ENCODE measurements at places on chromosomes 16 and 17.

DNA sequence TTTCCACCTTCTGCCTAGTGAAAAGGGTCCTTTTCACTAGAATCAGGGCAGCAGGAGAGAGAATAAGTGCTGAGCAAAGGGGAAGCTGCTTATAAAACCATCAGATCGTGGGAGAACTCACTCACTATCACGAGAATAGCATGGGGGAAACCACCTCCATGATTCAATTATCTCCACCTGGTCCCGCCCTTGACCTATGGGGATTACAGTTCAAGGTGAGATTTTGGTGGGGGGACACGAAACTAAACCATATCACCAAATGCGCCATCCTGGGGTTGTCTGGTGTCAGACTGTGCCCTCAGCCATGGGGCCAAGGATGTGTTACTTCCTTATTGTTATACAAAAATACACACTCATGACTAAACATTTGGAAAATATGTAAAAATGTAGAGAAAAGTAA is 10.4 kb upstream of the KATNB1 start:
- DNase-seq = no peak

- DNase-seq = no peak
Observed at GRCh38 chr16:77840093-77840492, 51.7 kb downstream of the VAT1L start.

- peak; percentile 90 for DNase-seq
Observed at GRCh38 chr17:50062293-50063243, 6.7 kb downstream of the ITGA3 start.

DNA sequence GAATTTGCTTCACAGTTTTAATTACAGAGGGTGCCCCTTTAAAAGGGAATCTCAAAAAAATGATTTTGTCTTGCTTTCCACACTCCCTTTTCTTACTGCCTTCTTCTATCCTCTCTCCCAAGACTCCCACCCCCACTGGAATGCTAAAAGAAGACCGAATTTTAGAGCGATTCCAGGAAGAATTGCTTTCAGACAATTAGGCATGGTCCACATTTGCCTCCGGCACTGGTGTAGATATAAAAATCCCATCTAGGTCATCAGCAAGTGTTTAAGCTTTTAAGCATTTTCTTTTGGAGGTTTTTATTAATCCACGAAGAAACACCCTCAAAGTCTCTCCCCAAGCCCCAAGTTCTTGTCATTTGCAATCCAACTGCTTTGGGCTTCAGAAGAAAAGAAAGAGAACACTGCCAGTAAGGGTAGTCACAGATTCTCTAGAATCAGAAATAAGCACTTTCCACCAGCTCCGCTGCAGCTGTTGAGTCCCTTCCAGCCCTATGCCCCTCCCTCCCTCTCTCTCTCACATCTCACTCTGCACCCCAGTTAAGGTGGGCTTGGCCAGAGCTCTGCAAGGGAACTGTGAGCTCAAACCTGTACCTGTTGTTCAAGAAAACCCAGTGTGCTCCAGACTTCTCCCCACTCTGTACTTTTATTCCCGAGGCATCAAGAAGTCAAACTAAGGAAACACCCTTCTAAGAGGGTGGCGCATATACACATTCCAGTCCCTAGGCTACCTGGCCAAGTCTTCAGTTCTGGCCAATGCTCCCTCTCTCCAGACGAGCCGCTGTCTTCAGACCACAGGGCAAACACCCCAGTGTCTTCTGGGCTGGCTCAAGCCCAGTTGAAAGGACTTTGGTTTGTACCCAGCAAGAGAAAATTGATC is 170.2 kb downstream of the RGS9 start:
- no peak for DNase-seq

DNA sequence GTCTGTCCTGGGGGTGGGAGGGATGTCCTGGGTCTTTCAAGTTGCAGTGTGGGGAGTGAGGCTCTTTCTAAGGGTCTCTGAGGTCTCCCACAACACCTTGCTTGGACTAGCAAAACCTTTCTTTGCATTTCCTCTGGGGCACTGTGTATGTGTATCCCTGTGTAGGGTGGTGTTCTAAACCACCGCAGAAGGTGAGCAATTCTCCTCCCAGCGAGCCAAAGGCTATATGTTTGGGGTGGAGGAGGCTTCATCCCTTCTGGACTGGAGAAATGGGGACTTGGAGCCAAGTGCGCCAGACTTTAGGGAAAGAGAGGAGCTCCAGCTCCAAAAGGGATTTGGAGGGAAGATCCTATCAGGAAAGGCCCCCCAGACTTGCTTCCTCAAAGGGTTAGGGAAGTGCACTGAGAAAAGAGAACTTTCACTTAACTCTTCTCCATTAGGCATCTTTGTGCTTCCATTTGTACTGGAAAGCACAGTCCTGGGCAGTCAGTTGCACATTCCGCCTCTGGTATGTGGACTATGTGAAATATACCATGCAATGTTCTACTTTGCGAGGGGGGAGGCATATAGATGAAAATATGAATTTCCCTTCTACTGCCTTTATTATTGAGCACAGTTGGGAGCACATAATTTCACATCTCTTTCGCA is 18.9 kb upstream of the HOXB9 start:
- DNase-seq = no peak

GRCh38 chr16:5845046-5845445 is 747.5 kb upstream of the EEF2KMT start:
- DNase-seq = peak; percentile 26

- no peak for DNase-seq
Observed at GRCh38 chr16:84607694-84608093, 10.2 kb downstream of the COTL1 start.

DNA sequence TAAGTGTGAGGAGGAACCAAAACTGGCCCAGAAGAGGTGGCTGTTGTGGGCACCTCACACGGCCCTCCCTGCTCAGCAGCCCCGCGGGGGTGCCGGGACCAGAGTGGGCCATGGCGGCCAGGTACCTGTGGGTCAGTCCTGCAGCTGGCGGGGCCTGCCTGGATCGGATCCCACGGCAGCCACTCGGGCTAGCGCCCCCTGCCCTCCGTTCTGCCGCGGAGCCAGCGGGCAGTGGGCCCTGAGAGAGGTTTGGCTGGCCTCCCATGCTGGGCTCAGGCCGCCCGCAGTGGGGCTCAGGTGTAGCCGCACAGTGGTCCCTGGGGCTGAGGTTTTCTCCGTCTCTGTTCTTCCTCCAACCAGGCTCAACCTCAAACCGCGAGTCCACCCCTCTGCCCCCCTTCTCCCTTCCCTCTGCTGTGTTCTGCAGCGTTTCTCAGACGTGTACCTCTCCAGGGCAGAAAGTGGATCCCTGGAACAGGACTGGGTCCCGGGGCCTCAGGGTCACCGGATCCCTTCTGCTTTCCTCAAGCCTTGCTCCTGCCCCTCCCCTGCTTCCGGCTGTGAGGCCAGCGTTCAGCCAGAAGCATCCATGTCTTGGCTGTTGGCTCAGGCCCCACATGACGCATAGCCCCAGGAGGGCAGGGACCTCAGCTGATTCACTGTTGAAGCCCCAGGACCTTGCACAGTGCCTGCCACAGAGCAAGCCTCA is 28.6 kb upstream of the ITGA3 start:
- peak; percentile 97 for DNase-seq

DNA sequence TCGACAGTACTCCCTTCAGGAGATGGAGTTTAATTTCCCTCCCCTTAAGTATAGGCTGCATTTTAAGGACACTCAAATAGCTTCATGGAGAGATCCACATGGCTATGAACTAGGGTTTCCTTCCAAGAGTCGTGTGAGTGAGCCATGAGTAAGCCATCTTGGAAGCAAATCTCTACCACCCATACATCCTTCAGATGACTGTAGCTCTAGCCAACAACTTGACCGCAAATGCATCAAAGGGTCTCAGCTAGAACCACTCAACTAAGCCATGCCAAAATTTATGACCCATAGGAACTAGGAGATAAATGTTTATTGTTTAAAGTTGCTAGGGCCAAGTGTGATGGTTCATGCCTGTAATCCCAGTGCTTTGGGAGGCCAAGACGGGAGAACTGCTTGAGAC is 43.4 kb downstream of the METTL16 start:
- peak; percentile 65 for DNase-seq

DNA sequence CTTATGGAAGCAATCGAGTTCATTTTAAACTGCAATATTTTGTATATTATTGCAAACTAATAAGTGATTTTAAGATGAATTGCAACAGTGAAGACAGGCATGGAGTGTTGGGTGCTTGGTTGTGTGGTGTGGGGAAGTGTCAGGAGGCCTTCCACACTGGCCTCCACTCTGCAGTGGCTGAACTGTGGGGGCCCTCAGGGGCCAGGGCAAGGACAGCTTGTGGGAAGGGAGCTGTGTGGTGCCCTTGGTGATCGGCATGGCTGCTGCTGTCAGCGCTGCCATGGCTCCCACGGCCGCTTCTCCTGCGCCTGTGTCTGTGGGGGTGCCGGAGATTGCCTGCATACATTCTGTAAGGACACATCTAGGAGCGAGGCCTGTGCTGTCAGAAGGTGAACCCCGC is 19.2 kb downstream of the TCF25 start:
- DNase-seq = no peak

DNA sequence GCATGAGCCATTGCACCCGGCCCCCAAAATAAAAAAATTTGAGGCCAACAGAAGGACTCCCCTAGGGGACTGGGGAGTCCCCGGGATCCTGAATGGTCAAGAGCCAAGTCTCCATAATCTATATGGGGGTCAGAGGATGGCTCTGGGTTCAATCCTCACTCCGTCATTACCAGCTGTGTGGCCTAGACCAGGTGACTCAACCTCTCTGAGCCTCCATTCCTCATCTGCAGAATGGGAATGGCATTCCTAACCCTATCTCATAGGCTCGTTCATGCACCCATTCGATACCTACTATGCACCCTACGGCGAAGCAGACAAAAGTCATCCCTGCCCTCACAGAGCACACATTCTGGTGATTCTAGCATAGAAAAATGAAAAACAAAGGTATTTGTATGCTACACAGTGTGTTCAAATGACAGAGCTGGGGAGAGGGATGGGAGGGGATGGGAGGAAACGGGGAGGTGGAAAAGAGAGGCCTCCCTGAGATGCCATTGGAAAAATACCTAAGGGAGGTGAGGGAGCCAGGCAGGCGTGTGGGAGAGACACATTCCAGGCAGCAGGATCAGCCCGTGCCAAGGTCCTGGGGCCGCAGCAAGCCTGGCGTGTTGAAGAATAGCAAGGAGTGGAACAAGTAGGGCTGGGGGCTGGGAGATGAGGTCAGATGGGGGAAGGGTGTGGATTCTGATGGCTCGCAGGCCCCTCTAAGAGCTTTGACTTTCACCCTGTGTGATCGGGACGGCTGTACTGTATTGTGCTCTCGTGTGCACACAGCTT is 71.2 kb downstream of the RMI2 start:
- no peak for DNase-seq

GRCh38 chr16:81816793-81817210 is 37.7 kb downstream of the PLCG2 start:
- no peak for DNase-seq

GRCh38 chr16:80300456-80300855 is 240.3 kb upstream of the DYNLRB2 start:
- no peak for DNase-seq

- DNase-seq = no peak
Observed at GRCh38 chr16:84562174-84562815, 55.6 kb downstream of the COTL1 start.

DNA sequence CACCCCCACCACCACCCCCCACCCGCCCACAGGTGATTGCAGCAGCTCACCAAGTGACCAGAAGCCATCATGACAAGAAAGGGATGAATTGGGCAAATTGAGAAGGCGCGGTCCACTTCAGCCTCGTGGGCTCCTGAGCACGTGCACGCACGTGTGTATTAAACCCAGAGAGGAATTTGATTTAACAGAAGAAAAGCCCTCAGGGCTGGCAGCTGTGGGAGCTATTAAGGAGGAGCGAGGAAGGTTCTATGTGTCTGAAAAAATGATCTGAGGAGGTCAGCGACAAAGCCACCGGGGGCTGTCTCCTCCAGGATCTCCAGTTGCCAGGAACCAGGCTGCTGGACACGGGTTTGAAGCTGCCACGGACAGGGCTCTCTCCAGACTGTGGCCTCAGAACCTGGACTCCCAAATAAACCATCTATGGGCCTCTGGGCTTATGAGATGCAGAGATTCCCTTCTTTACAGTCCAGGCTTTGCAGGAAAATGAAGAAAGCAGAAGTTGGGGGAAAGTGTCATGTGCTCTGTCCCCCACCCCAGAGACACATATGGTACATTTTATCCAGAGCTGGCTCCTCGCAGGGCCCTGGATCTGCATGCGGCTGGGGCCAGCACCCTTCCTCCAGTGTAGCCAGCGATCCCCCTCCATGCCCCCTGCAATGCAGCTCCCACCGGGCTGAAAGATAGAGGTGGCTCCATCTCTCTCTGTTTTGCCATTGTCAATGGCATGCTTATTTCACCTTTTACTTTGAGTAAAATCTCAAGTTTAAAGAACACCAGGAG is 219.7 kb upstream of the RPL38 start:
- DNase-seq = no peak

DNA sequence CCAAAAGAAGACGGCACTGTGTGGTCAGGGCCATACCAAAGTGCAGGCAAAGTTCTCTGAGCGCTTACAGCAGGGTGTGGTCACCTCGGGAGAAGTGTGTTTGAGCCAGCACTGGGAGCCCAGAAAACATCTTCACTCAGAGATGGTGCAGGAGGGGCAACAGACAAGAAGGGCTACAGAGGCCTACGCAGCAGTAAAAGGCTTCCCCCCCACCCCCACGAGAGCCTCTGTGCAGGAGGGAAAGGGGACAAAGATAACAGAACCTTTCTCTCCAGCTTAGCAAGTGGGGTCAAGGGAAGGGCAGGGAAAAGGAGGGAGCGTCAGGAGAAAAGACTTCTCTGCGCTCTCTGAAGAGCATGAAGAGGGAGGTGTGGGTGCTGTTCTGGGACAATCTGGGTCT is 2.8 kb downstream of the VAT1 start:
- no peak for DNase-seq

- DNase-seq = peak; percentile 15
Observed at GRCh38 chr16:66028510-66029216, 337.8 kb upstream of the CDH5 start.

DNA sequence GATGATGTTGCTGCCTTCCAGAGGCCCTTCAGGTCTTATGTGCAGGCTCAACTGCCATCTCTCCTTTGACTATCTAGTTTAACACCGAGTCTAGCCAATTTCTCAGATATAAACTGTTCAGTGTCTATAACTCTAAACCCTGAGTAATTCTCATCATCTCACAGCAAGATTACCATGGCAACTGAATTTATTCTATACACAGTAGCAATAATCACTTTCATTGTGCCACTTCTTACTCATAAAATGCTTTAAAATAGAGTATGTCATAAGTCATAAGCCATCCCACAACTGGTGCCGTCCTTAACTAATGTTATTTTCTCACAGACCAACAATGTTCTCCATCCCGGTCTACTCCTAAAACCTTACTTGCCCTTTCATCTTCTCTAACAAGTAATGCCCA is 45.0 kb downstream of the SYNRG start:
- no peak for DNase-seq

- DNase-seq = no peak
Observed at GRCh38 chr16:54309341-54309740, 22.8 kb upstream of the IRX3 start.

Data from astrocyte of the hippocampus (primary cell).